ENCODE measurements at places on chromosomes 5 and 9.

DNA sequence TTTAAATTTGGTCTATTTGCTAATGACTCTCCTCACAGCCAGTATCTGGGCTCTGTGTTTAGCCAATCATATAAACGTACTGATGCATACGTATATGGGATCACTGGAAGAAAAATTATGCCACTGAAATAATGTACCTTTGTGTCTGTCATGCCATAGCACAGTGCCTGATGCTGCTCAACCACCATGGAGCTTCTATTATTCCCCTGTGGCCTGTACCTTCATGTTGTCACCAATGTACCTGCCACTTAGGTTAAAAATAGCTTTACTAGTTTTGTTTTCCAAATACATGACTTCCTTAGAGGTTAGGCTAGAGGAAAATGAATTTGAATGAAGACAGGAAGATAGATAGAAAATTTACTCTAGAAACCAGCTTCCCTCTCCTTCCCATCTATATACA, 34.6 kb downstream of the HACD4 start:
- DNase-seq = no peak

DNA sequence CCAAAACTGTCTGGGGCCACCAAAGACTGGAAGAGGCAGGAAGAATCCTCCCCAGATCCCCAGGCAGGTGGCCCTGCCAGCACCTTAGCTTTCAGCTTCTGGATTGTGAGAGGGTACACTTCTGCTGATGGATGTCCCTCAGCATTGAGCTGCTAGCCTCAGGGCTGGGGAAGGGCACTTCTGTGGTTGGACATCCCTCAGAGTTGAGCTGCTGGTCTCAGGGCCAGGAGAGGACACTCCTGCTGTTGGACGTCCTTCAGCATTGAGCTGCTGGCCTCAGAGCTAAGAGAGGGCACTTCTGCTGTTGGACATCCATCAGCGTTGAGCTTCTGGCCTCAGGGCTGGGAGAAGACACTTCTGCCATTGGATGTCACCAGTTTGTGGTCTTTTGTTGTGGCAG, 83.8 kb upstream of the FCN1 start:
- DNase-seq = no peak

GRCh38 chr9:19701991-19702390, 86.8 kb downstream of the SLC24A2 start:
- no peak for DNase-seq

GRCh38 chr5:149030392-149030791, 32.5 kb downstream of the SH3TC2 start:
- no peak for DNase-seq

- peak; percentile 81 for DNase-seq
Measured at GRCh38 chr9:37969130-37969529, 65.2 kb upstream of the SLC25A51 start.

DNA sequence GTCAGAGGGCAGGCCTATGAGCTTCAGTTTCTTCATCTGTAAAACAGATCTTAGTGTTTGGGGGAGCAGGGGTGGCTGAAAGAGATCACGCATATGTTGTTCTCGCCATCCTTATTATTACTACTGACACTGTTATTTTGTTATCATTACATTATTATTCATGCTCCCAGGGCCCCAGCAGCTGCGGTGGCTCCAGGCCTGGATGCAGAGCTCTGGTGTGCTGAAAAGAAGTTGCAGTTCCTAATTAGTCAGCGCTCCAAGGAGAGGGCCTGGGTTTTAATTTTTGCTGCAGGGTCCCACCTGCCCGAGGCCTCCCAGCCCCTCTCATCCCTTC, 19.5 kb downstream of the CXXC5 start:
- no peak for DNase-seq

GRCh38 chr5:103345461-103345860, 86.9 kb downstream of the MACIR start:
- DNase-seq = no peak

DNA sequence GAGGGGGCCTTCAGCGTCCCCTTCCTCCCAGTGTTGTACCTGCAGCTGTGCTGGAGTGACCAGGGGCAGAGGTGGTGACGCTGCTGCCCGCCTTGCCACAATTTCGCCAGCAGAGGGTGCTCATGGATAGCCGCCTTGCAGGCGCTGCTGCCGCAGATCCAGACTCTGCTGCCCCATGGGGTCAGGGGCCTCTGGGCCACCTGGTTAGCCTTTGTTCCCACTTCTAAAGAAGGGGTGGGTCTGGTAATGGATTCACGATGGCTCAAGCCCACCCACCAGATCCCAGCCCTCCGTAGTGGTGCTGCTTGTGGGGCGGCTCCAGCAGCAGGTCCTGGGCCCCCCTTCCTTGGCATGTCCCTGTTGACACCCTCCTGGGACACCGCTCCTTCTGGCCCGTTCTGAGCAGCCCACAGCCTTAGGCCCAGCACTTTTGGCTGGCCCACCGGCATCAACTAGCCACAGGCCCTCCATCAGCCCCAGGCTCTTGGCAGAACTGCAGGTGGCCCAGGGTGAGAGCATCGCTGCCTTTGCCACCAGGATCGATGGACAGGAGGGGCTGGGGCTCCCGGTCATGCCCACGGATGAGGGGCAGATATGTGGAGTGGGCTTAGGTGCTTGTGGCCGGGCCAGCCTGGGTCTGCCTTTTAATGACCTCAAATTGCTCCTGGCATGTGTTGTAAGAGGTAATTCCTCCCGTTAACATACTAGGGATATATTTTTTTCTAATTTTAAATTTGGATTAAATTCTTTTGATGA, 57.2 kb downstream of the COL5A1 start:
- peak; percentile 77 for DNase-seq

DNA sequence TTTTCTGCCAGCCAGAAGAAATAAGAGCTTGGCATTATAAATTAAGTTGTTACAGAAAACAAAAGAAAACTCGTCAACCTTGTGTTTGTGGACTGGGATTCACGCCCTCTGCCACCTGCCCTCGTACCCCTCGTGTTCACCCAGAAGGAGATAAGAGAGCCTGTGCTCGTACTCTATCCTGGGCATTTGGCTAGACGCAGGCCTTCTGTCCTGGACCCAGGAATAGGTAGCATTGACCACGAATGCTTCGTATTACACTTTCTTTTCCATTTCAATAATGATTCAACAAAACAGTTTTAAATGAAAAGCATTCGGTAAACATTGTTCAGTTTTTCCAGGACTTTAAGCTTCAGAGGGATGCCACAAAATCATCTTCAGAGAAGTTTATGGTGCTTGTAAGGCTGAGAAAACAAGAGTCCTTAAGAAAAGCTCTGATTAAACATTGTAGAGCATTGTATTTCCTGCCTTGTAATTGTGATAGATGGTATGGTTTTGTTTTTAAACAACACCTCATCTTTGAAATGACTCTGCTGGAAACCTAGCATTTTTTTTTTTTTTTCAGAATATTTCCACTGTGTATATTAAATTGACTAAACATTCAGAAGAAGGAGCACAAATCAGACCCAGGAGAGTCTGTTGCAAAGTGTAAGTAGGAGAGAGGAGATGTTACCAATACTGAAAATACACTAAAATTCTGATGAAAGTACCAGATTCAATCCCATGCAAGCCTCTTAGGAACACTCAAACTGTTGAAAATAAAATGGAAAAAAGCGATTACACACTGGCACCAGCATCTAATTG, 27.6 kb downstream of the MTX3 start:
- DNase-seq = no peak

GRCh38 chr9:6383551-6384225, 29.3 kb upstream of the UHRF2 start:
- no peak for DNase-seq

DNA sequence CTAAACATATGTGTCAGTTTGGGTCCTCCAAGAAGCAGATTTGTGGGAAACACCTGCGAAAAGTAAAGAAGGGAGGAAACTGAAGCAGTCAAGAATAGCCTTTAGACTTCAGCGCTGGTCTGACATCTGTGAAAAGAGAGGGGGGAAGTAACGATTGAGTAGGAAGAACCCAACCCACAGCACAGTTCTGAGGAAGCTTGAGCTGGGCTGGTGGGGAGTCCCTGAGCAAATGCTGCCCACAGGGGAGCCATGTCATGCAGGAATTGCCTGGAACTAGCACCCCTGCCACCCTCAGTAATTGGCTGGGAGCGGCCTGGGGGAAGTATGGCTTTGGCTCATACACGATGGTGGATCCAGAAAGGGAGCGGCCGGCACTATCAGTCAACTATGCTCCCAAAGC, 20.6 kb downstream of the FAM240B start:
- DNase-seq = no peak

- DNase-seq = no peak
Measured at GRCh38 chr5:126452477-126452876, 29.3 kb downstream of the GRAMD2B start.

- DNase-seq = no peak
Measured at GRCh38 chr9:19163631-19164030, 36.3 kb upstream of the PLIN2 start.

GRCh38 chr5:133415906-133416305, 196.4 kb downstream of the FSTL4 start:
- DNase-seq = no peak

- no peak for DNase-seq
Measured at GRCh38 chr5:57243286-57244137, 69.7 kb downstream of the GPBP1 start.

GRCh38 chr9:8365466-8366160, 566.0 kb upstream of the DMAC1 start:
- DNase-seq = no peak

GRCh38 chr9:127047971-127048370, 74.5 kb downstream of the ANGPTL2 start:
- no peak for DNase-seq

DNA sequence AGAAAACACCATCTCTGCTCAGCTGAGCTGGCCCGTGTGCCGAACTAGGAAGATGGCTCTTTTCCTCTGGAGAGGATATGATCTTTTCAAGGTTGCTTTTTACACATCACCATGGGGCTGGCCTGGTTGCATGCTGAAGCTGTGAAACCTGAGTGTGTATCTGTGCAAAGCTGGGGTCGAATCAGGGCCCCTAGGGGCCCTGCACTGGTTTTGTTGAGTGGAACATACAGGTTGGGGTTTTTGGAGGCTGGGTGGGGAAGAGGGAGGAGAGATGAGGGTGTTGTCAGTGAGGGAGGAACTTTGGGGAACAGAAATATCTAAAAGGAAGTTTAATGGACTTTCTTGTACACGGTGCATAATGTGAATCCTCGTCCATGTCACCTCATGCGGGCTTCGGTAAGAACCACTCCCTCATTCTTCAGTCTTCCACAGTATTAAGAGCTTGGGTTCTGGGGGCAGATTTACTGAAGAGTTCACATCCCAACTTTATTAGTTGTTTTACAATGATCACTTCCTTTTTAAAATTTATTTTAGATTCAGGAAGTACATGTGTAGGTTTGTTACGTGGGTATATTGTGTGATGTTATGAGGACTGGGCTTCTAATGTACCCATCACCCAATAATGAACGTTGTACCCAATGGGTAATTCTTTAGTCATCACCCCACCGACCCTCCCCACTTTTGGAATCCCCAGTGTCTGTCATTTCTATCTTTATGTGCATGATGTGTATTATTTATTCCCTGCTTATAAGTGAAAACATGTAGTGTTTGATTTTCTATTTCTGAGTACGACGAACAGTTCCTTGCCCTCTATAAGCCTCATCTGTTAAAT, 238.2 kb downstream of the NR3C1 start:
- no peak for DNase-seq

DNA sequence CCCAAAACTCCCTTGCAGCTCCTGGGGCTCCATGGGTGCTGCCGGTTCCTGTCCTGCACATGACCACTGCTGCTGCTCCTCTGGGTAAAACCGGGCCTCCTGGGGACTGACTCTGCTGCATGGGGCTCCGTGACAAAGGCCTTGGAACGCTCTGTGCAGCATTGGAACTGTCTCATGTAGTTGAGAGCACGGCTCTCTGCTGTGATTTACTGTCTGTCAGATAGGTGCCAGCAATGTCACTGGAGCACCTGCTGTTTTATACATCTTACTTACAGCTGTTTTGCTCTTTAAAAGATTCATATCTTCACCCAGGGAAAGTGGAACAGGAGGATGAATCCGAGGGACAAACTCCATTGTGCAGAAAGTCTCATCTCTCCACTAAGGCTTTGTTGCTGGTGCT, 138.1 kb downstream of the YIPF5 start:
- DNase-seq = no peak

- DNase-seq = peak; percentile 61
Measured at GRCh38 chr9:19174127-19174912, 47.0 kb upstream of the PLIN2 start.

GRCh38 chr5:109223531-109223930, 186.2 kb downstream of the PJA2 start:
- DNase-seq = no peak

DNA sequence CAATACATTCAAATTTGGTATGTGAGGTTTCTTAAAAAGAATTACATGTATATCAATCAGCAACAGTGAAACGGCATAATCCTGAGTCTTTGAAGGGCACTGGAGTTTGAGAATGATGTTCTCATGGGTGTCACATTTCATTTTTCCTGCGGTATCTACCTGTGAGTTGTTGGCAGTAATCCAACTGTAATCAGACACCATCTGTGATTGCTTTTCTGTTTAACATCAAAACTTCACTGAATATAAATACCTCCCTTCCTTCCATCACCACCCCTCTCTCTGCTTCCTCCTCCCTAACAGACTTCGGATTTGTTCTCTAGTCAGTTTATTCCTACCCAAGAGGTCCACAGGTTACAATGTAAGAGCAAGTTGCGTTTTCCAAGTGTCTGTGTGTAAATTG, 275.2 kb upstream of the PCSK5 start:
- DNase-seq = no peak

- DNase-seq = no peak
Measured at GRCh38 chr5:32942225-32942989, 231.3 kb downstream of the NPR3 start.

DNA sequence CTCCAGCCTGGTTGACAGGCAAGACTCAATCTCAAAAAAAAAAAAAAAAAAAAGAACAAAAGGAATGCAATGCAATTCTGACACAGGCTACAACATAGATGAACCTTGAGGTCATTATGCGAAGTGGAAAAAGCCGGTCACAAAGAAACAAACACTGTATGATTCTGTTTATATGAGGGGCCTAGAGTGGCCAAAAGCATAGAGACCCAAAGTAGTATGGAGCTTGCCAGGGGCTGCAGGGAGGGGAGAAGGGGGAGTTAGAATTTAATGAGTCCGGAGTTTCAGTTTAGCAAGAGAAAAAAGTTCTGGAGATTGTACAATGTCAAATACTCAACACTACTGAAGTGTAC, 33.2 kb upstream of the ASS1 start:
- DNase-seq = no peak

DNA sequence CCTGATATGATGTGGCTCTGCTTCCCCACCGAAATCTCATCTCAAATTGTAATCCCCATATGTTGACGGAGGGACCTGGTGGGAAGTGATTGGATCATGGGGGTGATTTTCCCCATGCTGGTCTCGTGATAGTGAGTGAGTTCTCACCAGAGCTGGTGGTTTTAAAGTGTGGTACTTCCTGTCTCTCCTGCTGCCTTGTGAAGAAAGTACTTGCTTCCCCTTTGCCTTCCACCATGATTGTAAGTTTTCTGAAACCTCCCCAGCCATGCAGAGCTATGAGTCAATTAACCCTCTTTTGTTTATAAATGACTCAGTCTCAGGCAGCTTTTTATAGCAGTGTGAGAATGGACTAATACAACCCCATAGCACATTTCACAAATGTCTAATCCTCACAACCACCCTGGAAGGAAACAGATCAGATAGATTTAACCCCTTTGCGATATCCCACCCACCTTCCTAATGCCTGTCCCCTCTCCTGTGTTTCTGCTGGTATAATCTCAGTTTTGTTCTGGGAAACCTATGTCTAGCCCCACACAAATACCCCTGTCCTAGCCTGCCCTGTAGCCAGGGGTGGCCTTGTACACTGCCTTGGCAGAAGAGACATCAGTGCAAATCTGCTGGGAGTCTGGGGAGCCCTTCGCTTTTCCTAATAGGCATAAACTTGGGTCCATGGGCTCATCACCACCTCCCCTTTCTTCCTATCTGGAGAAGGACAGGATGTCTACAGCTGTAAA, 157.0 kb upstream of the RAI14 start:
- no peak for DNase-seq

- no peak for DNase-seq
Measured at GRCh38 chr5:41406424-41406823, 104.0 kb downstream of the PLCXD3 start.
